Right lung (tissue), 10 donors: ENCODE measurements at places on chromosomes 5 and 9. TPM values are rescaled to one million over a fixed set of nuclear protein-coding genes. Genes with fewer than 3 reads are reported as not detected.

Gene TMC1
- 0.30 TPM for polyA plus RNA-seq

DNA sequence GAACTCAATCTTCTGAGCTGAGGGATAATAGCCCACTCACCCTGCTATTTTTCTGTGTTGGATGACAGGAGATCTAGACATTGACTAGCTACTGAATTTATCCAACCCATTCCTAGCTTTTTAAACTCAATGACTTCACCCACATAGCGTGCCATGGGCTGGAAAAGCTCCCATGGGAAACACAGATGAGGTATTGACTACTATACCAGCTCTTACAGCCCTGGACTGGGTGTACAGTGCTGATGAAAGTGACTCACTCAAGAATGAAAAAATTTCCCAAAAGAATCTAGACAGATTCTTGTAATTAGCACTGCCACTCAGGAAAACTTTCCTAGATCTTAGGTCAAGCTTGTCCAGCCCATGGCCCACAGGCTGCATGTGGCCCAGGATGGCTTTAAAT, 72.7 kb upstream of the NREP start:
- no peak for DNase-seq

GRCh38 chr9:137236238-137236935, 4.7 kb upstream of the TUBB4B start:
- peak; percentile 79 for DNase-seq

Gene SLC22A4
- polyA plus RNA-seq, result 3.1 TPM

GRCh38 chr9:98888801-98889421, 54.8 kb upstream of the COL15A1 start:
- no peak for DNase-seq

- no peak for DNase-seq
These were observed 117.2 kb downstream of the ARHGEF28 start for GRCh38 chr5:73743161-73743560.

GRCh38 chr9:95399261-95399660, 81.8 kb upstream of the FANCC start:
- no peak for DNase-seq

GRCh38 chr5:139461698-139462097, 845 bp downstream of the ECSCR start:
- DNase-seq, result no peak

GRCh38 chr5:99348597-99348996, 419.8 kb upstream of the CHD1 start:
- no peak for DNase-seq

GRCh38 chr5:148780711-148781110, 45.7 kb upstream of the ADRB2 start:
- DNase-seq, result no peak

GRCh38 chr9:137461663-137462395, 2.7 kb upstream of the NSMF start:
- no peak for DNase-seq

GRCh38 chr5:176189857-176190256, 48.4 kb upstream of the SIMC1 start:
- DNase-seq, result no peak

DNA sequence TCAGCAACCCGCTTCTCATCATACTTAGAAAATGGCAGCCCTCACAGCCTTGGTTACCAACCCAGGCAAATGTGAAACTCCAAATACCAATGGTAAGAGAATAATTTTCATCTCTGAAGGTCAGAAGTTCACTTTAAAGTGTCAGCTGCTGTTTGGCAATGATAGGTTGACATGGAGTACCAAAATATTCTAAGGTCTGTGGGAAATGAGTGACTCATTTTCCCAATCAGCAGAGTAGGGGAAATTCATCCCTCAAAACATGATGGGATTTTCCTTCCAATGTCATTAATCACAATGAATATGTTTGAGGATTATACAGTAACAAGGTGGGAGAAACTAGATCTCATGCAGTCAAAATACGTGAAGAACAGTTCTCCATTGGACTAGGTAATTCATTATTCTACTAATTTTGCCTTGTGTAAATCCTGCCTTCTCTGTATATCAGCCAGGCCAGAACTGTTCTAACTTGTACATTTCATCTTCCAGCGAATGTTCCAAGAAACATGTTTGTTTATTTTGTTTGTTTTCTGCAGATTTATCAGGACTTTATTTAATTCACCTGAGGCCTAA, 53.1 kb upstream of the ERBIN start:
- DNase-seq, result no peak

GRCh38 chr9:123318961-123319421, 37.0 kb upstream of the CRB2 start:
- no peak for DNase-seq

Gene PTPN3
- 12.7 TPM for polyA plus RNA-seq

GRCh38 chr9:113641100-113641885, 177.8 kb downstream of the RGS3 start:
- no peak for DNase-seq

Gene DCTN4
- polyA plus RNA-seq, result 69.4 TPM

DNA sequence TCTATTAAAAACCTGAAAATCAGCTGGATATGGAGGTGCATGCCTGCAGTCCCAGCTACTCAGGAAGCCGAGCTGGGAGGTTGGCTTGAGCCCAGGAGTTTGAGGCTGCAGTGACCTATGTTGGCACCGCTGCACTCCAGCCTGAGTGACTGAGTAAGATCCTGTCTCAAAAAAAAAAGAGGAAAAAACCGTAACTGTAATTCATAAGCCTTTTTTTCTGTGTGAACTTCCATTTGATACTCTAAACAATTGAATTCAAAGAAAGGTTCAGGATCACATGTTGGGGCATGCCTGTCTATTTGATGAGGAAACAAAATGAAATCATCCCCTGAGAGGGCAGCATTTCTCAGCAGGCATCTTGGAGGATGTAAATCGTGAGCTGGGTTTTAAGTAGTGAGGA, 38.8 kb downstream of the ITGA2 start:
- no peak for DNase-seq

Gene NUTM2F
- 0.36 TPM for polyA plus RNA-seq

- DNase-seq, result no peak
These were observed 174.0 kb downstream of the PALM2AKAP2 start for GRCh38 chr9:109953813-109954497.

DNA sequence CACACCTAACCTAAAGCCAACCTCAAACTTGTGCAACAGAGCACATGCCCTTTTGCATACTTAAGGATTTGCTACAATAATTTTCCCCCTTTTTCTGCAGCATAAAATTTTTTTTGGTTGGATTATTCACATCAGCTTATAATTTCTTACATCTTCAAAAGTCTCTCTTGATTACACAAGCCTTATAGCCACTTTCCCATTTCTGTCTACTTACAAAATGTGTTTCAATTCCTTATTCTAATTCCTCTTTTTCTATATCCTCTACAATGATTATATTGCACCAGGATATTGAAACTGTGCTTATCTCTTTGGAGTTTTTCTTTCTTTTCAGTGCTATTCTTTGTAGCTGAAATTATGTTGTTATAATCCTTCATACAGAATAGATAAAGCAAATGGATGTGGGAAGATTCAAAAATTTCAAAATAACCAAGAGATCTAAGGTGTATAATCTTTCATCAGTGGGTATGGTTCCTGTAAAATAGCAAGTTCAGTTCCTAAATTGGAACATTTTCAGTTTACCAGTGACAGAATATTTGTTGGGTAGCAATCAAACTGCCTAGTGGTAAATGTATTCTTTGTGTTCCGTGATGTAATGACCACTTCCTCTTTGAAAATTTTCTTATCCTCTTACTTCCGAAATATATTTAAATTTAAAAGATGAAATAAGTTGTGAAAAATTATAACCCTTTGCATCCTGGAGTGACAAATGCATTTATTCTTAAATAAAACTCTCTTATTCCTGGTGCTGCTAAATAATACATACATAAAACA, 386.8 kb upstream of the CHD1 start:
- no peak for DNase-seq

GRCh38 chr5:115850744-115851416, 9.1 kb downstream of the AP3S1 start:
- DNase-seq, result no peak

Gene ARID3C
- not detected for polyA plus RNA-seq

- DNase-seq, result no peak
These were observed 148.8 kb downstream of the MTX3 start for GRCh38 chr5:79842006-79842881.

DNA sequence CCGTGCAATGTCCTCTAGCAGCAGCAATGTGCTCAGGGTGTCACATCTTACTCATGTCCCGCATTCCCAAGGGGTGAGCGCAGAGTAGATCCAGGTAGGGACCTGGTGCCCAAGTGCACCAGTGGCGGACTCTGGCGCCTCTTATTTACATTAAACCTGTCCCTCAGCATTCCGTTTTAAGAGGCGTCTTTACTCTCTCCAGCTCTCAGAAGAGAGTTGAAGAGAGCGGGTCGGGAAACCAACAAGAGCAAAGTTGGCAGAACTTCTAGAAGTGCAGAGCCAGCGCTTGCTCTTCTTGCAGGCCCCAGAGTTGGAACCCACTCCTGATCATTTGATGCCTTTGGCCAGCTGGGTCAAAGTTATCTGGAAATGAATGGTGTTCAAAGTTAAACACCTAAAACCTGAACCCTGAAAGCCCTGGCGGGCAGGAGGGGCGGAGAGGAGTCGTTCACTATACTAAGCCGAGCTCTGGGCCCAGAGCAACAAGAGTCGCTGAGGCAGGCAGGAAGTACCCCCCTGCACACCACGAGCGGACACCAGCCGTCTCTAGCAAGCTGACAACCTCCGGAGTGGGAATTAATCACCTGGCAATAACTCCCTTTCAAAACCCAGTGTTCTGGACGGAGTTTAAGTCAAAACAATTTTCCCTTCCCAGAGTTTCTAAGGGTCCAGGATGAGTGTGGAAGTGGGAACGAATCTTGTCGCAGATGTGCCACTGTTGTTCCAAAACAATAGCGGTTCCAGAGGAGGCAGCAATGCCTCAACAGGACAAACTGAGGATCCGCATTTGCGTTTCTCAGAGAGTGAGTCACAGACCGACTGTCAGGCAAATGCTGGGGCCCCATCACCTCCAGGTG, 122.8 kb downstream of the TMEM161B start:
- peak; percentile 60 for DNase-seq

Gene TEX48
- polyA plus RNA-seq, result not detected

DNA sequence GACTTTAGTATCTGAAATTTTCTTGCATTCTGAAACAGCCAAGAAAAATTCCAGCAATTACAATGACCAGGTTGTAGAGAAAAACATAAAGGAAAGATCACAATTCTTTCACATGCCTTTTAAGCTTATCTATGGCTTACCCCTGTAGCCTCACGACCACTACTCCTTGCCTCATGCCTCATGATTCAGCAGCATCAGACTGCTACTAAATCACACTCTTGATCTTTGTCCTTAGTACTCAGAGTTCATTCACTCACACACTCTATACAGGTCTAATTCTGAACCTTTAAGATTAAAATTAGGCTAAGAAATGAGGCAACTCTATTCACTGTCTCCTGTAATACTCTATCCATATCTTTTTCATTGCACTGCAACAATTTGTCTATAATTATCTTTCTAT, 415.1 kb downstream of the MLLT3 start:
- no peak for DNase-seq

- no peak for DNase-seq
These were observed 72.2 kb downstream of the MED27 start for GRCh38 chr9:132007371-132008025.

Gene LECT2
- 0.79 TPM for polyA plus RNA-seq

DNA sequence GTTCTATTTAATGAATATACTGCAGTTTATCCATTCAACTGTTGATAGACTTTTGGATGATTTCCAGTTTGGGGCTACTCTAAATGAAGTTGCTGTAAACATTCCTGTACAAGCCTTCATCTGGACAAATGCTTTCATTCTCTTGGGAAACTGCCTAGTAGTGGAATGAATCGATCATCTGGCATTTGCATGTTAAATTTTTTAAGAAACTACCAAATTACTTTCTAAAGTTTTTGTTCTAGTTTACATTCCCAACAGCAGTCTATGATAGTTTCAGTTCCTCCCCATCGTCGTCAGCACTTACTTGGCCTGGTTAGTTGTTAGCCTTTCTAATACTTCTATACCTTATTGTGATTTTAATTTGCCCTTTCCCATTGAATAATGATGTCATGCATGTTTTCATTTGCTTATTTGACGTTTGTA, 306.3 kb downstream of the FER start:
- peak; percentile 32 for DNase-seq

GRCh38 chr5:62306323-62306895, 403 bp downstream of the KIF2A start:
- DNase-seq, result no peak

DNA sequence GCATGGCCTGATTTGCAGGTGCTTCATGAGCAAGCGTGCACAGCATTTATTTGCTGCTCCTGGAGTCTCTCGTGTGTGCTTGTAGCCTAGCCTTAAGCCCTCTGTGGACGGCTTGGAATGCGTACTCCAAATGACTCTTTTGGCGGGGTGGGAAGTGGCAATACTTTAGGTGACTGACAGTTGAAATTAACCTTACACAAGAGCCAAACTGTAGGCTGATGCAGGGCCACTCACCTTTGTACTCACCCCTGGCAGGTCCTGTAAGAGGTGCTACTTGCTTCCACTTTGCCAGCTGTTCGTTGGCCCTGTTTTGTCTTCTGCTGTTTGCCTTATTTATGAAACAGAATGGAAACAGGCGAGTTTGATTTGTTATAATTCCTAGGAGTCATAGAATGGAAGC, 22.9 kb downstream of the TENT4A start:
- DNase-seq, result no peak

DNA sequence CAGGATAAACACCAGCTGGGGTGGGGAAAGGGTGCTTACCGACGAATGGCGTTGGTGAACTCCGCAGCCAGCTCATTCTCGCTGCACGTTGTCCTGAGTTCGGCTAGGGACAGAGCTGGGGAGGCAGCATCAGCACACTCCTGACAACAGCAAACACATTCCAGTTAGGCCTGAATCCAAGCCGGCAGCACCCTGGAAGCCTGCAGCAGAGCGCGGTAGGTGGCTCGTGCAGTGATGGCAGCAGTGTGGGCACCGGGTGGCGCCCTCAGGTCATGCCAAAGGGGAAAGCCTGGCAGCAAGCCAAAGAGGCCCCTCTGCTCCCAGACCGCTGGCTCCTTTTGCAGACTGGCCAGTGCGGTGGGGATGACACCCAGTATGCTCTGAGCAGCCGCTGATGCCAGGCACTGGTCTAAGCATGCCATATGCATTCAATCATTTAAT, 66.9 kb downstream of the DCP2 start:
- no peak for DNase-seq

DNA sequence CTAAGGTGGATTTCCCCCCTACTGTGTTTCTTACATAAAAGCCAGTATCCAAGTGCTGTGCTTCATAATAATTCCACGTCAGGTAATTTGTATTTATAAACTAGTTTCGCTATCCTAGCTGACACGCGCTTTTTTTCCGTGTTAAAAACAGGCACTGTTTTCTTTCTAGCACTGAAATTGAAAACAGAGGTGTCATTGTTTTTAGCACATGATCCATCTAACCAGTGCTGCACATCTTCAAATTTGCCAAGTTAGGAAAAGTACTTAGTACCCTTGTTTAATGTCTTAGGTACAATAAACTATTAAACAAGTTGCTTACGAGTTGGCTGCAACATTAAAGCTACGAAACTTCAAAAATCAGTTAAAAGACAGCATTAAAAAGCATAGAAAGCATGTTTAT, 49.9 kb downstream of the JMY start:
- no peak for DNase-seq

Gene DAB2
- polyA plus RNA-seq, result 91.9 TPM

Gene CCL27
- polyA plus RNA-seq, result 0.79 TPM
